ENCODE measurements at places on chromosomes 3 and 15. TPM values are rescaled to one million over a fixed set of nuclear protein-coding genes. Genes with fewer than 3 reads are reported as not detected.

NANOGP8 gene
- 2.1 TPM for total RNA-seq

EIF1B gene
- 93.2 TPM for total RNA-seq

- no peak for DNase-seq
Measured at GRCh38 chr3:63990733-63991132, 32.6 kb downstream of the PSMD6 start.

DNA sequence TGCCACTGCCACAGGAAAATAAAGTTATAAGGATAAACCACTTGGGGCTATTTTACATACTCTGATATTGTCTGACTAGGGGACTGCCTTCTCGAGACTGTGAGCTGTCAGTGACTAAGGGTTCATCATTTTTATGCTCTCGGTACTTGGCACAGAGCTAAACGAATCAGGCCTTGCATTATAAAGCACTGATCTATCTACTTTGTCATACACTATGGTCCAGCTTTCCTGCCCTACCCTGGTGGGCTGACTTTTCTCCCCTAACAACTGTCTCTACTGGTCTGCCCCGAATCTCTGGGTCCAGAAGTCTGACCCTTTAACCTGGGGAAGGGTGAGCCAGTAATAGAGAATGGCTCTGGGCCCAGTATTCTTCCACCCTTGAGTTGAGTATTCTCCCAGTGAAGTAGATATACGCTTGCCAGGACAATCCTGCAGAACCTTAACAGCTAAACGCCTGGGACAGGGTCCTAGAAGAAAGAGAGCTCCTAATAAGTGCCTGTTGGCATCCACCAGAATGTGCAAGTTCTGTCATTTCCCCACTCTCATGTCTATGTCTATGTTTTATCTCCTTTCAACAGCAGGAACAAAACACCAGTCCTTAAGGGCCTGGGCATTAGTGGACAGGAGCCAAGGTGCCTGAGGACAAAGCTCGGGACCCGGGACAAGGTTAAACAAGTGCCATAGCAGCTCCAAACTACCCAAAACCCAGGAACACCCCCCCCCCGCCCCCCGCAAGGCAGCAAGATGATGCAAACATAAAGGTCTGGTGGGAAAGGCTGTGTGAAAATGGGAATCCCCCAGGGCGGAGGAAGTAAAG, 1.2 kb downstream of the LARP6 start:
- no peak for DNase-seq

- DNase-seq, result no peak
Measured at GRCh38 chr3:160831401-160831800, 75.4 kb downstream of the PPM1L start.

DNA sequence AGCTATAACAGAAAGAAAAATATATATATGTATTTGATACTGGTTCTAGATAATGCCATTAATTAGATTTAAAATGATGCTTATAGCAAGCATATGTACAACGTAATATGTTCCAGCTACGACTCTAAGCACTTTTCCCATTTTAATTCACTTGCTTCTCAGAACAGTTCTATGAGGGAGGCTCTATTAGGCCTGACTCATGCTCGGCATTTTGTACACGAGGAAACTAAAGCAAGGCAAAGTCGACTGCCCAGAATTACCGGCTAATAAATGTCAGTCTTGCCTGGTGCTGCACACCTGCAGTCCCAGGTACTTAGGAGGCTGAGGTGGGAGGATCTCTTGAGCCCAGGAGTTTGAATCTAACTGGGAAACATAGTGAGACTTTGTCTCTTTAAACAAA, 106.0 kb downstream of the PTPRG start:
- no peak for DNase-seq

DNA sequence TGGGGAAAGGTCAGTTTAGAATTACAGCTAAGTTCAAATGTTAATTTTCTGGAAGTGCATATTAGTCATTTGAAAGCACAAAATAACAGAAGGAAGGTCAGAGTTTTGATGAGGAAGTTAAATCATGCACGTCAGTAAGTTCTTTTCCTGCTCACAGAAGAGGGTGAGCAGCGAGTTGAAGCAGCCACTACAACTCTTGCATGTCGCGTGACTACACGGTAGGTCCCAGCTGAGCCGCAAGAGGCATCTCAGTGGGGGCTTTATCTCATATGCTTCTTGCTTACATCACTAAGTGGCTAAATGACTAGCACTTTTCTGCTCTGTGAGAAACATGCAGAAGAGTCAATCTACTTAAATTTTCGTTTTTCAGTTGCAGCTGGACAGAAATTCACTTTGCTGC, 21.3 kb upstream of the SEC62 start:
- no peak for DNase-seq

GRCh38 chr3:10280177-10280529, 12.6 kb downstream of the GHRL start:
- no peak for DNase-seq

Data from WTC11 (cell line).